ENCODE measurements at places on chromosomes 5 and 9.

DNA sequence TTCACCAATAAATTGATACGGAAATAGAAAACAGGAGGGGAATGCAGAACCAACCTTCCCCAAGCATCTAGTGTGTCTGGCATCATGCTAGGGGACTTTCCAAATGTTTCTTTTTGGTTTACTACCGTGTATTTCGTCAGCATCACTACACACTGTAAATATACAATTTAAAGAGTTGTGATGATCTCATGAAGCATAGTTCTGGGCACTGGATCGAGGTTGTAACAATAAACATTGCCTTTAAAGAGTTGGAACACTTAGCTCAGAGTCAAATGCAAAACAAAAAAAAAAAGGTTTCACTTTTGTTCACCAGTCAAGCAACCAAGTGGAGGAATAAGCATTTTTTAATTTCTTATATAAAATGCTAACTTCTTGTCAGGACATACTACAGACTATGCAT is 2.9 kb upstream of the SCAI start:
- no peak for DNase-seq

GRCh38 chr5:173878224-173878967 is 9.8 kb upstream of the CPEB4 start:
- no peak for DNase-seq

GRCh38 chr5:112534611-112535255 is 115.7 kb upstream of the EPB41L4A start:
- no peak for DNase-seq

DNA sequence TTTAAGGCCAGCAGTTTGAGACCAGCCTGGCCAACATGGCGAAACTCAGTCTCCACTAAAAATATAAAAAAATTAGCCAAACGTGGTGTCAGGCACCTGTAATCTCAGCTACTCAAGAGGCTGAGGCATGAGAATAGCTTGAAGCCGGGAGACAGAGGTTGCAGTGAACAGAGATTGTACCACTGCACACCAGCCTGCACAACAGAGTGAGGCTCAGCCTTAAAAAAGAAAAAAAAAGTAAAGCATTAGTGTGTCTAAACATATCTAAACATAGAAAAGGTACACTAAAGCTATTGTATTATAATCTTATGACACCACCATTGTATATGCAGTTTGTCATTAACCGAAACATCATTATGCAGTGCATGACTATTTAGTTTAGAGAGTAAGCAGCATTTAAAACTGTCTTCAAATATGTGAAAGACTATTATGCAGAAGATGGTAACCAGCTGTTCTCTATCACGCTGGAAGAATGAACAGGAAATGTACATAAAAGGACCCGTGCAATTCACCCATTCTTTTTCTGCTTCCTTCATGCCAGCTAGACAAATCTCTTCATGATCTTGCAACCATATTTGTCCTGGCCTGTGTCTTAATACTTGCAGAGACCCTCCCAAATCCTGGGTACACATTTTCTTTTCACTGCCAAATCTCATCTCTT is 58.6 kb downstream of the ITGA1 start:
- no peak for DNase-seq

DNA sequence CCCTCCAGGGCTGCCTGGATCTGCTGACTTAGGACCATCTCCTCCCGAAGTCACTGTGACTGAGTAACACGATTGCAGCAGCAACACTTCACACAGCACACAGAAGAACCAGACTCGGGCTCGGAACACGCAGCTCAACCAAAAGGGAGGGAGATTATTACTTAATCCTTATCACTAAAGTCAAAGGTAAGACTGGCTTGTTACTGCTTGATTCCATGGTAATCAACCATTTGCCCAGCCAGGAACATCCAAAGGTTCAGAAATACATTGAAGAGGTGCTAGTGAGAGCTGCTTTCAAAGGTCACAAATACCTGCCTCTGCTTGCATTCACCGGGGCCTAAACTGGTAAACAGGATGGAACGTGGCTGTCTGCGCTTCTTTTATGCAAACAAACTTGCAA is 7.7 kb downstream of the FBP1 start:
- no peak for DNase-seq

- no peak for DNase-seq
These were observed 139.6 kb downstream of the SPATA31D1 start for GRCh38 chr9:82128011-82128696.

DNA sequence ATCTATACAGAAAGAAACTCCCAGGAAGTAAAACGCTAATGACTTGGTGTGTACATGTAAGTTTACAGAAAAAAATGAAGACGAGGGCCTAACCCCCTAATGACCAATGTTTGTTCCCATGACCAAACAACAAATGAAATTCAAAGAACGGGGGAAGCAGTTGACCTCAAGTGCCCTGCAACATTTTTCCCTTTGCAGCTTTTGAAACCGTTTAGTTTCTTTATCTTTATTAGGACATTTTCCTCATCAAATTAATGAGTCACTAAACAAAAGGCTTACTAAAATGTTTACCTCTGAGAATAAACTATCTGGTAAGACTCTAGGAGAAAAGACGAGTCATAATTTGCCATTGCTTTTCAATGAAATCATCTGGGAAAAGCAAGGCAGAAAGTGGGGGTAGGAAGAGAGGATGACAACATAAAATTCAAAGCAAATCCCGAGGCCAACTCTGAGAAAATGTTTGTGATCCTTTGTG is 57.4 kb downstream of the LHFPL2 start:
- no peak for DNase-seq

DNA sequence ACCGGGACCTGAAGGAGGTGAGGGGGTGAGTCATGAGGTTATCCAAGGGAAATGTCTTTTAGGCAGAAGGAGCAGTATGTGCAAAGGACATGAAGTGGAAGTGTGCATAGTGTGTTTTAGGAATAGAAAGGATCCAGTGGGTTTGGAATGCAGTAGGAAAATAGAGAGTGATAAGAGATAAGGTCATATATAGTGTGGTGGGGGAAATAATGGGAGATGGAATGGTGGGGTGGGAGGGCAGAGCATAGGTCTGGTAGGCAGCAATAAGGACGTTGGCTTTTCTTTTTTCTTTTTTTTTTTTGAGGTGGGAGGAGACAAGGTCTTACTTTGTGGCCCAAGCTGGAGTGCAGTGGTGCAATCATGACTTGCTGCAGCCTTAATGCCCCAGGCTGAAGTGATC is 17.8 kb downstream of the SNX24 start:
- DNase-seq = no peak

DNA sequence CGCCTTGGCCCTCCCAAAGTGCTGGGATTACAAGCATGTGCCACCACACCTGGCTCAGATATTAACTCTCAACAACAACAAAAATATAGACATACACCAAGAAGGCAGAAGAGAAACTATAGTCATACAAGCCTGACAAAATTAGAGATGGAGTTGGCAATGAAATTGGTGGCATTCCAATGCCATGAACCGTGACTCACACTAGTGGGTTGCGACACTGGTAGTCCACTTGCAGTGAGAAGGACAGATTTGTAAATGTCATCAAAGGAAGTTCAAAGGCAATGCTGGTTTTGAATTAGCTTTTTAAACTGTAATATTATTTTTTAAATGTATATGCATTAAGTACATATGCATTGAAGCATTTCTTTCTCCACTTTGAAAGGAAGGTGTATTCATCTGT is 8.5 kb upstream of the DNAJC25 start:
- no peak for DNase-seq

- DNase-seq = no peak
These were observed 95.5 kb upstream of the PUM3 start for GRCh38 chr9:2939368-2939767.

GRCh38 chr9:3850098-3850497 is 324.3 kb upstream of the RFX3 start:
- DNase-seq = no peak

DNA sequence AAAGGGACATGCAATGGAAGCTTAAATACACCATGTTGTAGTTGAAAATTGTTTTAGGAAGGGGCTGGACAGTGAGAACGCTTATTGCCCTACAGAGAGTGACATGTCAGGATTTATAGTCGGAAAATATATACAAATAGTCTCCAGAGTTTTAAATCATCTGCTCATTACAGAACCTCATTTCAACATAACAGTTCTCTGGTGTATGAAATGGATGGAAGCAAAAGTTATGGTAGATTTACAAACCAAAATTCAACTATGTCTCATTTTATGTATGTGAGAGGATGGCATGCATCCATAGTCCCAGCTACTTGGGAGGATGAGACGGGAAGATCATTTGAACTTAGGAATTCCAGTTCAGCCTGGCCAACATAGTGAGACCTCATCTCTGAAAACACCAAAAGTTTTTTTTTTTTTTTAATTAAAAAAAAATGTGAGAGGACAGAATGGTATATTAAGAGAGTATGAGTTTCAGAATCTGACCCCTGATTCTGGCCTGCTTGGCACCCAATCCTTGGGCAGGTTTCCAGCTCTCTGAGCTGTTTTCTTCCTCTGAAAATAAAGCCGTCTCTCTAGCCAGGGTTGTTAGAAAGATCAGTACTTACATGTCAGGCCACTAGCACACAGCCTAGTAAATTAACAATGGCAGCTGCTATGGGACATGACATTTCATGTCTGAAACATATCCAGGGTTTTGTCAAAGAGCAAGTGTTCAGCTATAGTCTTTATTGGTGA is 40.1 kb downstream of the IQGAP2 start:
- no peak for DNase-seq
